ENCODE measurements at places on chromosomes 6 and 20.

GRCh38 chr6:126957721-126958120 is 160.8 kb upstream of the RSPO3 start:
- DNase-seq = no peak

DNA sequence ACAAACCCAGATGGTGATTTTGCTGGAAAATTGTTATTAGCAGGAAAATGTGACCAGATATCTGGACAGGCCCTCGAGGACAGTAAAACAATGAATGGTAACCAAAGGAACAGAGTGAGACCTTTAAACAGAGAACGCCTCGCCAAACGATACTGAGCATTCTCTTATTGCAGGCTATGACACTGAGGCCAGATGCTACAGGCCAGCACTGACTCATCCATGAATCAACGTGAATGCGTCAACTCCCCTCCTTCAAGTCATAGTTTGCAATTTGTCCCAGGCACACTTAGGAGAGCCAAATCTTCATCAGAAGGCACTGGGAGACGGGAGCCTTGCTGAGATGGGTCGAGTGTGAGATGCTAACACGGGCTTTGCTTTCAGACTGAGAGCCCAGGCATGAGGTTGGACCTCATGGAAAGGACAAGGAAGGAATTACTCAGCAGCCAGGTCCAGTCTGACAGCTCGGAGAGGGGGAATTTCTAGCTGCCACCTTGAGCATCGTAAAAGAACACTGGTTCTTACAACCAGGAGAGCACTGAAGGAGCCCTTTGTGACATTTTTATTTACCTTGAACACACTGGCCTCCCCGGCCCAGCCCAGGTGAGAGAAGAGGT is 60.7 kb downstream of the BMP7 start:
- no peak for DNase-seq

GRCh38 chr6:134436950-134437349 is 119.0 kb upstream of the SGK1 start:
- no peak for DNase-seq

GRCh38 chr6:3857468-3858456 is 8.6 kb downstream of the FAM50B start:
- DNase-seq = peak; percentile 51

- no peak for DNase-seq
Observed at GRCh38 chr20:1900321-1900801, 5.2 kb downstream of the SIRPA start.

GRCh38 chr6:33139596-33140206 is 52.6 kb downstream of the COL11A2 start:
- no peak for DNase-seq

GRCh38 chr6:67689329-67689728 is 945.8 kb upstream of the ADGRB3 start:
- no peak for DNase-seq

All from NCI-H2029 treated with DMSO at 0.1 percent for 48 hours (cell line).